Activated CD8-positive, alpha-beta T cell treated with anti-CD3 and anti-CD28 coated beads for 36 hours (primary cell): ENCODE measurements at places on chromosomes 4 and X. TPM values are rescaled to one million over a fixed set of nuclear protein-coding genes. Genes with fewer than 3 reads are reported as not detected.

NKX3-2 gene
- not detected for total RNA-seq

PCDH19 gene
- not detected for total RNA-seq

GPR50 gene
- not detected for total RNA-seq

DNA sequence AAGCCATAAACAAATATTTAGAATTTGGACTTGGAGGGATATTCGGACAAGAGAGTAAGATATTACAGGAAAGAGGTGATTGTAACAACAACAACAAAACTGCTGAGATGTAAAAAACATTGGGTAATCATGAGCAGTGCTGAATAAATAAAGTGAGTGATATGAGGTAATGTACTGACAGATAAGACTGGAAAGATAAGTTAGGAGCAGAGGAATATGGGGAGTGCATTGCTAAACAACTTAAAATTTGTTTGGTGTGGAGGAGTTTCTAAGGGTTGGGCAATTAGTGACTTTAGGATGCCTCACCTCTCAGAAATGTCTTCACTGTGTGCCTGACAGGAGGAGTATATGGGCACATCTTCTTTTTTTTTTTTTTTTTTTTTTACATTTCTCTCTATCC lies 637.8 kb upstream of the GRIA3 start:
- DNase-seq: no peak
